ENCODE measurements at places on chromosomes 7 and 10. TPM values are rescaled to one million over a fixed set of nuclear protein-coding genes. Genes with fewer than 3 reads are reported as not detected.

- DNase-seq = no peak
These were observed 71.6 kb downstream of the PLCE1 start for GRCh38 chr10:94065362-94065761.

DNA sequence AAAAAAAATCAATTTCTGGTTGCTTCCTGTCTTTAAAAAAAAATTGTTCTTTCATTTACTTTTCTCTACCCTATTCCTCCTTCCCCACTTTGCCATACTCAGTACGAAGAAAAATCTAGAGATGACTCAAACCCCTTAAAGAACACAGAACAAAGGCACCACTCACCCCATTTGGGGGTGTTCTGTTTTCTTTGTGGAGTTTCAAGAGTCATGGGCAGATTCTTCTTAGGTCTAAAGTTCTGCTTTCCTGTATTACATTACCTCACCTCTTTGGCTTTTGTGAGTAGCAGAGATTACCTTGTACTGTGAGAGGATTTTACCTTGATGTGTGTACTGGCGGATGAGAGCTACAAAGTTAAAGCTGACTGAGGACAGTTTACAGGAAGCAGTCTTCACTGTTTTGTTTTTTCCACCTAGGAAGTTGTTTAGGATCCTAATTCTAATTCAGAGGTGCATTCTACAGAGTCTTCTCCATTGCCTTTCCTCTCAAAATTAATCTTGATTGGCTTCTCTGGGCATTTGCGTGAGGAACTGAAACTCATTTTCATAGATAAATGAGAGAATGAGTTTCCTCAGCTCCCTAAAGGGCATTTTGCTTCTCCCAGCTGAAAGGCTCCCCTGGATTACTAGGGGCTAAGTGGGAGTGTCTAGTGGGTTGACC lies 20.7 kb downstream of the AVL9 start:
- DNase-seq = no peak

DNA sequence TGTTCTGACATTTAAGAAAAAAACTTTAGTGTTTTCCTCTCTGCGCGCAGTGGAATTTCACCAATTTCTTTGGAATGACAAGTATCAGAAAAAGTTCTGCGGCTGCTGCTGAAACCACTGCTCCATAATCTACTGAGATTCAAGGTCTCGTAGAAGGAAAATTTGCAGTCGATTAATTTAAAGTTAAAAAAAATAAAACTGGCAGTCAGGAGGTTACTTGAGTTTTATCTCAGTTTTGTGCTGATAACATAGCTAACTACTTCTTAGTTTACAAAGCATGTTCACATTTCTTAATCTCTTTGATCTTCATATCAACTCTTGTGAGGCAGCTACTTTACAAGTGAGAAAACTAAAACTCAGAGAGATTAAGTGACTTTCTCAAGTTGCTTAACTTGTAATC lies 18.2 kb upstream of the CALD1 start:
- DNase-seq = no peak

GRCh38 chr7:135169964-135170273 lies 588 bp downstream of the CYREN start:
- DNase-seq = no peak

The LIPM gene
- not detected for total RNA-seq

The MEIG1 gene
- total RNA-seq = 0.54 TPM
